ENCODE measurements at places on chromosomes 16 and 17. TPM values are rescaled to one million over a fixed set of nuclear protein-coding genes. Genes with fewer than 3 reads are reported as not detected.

DNA sequence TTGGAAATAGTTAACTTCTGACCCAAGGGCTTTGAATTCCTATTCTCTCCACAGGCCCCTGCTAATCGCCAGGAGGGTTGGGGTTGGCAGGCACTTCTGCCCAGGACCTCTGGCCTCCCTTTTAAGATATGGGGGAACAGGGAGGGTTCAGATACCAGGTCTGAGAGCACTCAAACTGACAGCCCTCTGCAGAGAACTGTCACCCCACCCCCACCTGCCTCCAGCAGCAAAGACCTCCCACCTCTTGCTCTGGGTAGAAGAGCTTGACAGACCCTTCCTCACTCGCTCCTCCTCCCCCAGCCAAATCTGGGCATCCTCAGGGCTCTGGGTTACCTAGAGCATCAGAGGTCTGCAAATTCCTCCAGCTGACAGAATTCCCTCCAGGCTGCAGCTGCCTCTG is 11.6 kb downstream of the CDH3 start:
- DNase-seq, result no peak
- no peak overlapping the region for H3K27ac ChIP-seq
- H3K4me3 ChIP-seq, result no peak overlapping the region

- H3K27me3 ChIP-seq, result peaks cover 17% of the 10 kb centered on the region
- no peak overlapping the region for H3K27ac ChIP-seq
- H3K4me1 ChIP-seq, result no peaks in the 10 kb centered on the region
- H3K4me3 ChIP-seq, result no peak overlapping the region
These were observed 13.2 kb upstream of the CLUH start for GRCh38 chr17:2724784-2725164.

DNA sequence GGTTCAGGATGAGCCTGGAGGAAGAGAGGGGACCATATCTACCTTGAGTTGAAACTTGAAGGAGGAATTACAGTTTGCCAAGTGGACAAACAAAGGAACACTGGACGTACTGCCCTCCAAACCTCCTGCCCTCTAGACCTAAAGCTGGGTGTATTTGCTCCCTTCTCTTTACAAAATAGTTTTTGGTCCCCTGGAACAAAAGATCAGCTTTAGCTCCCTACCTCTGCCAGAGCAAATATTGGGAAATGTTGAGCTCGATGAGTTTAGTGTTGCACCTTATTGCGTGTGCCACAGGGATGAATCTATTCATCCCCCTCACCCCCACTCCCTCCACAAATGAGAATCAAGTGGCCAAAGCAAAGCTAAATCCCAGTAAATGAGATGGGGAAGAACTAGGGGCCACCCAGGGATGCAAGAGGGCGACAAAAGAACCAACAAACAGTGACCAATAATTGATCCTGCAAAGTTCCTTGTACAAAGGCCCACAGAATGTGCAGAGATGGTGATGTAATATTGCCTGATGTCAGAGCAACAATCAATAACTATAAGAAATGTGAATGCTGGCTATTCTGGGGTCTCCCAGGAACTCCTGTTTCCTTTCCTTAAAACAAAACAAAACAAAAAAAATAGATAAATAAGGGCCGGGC is 17.2 kb upstream of the TAT start:
- no peaks in the 10 kb centered on the region for H3K27me3 ChIP-seq
- H3K36me3 ChIP-seq, result no peaks in the 10 kb centered on the region
- no peak for DNase-seq
- no peak overlapping the region for H3K4me3 ChIP-seq
- no peaks in the 10 kb centered on the region for H3K4me1 ChIP-seq

DNA sequence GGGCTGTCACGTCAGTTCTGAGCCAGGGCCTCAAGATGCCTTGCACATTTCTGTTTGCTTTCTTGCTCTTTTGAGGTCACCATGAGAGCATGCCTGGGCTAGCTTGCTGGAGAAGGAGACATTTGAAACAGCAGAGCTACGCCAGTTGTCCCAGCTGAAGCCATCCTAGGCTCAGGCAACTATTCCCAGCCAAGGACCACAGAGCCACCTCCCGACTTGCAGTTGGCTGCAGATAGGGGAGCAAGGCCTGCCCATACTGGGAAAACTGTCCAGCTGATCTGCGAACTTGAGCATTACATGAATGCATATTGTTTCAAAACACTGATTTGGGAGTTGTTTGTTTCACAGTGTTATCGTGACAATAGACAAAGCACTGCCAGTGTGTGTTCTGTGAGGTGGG is 340.8 kb downstream of the XYLT1 start:
- H3K27ac ChIP-seq, result no peak overlapping the region
- H3K36me3 ChIP-seq, result no peaks in the 10 kb centered on the region
- no peaks in the 10 kb centered on the region for H3K4me1 ChIP-seq
- H3K4me3 ChIP-seq, result no peak overlapping the region
- DNase-seq, result no peak
- H3K27me3 ChIP-seq, result no peaks in the 10 kb centered on the region

DNA sequence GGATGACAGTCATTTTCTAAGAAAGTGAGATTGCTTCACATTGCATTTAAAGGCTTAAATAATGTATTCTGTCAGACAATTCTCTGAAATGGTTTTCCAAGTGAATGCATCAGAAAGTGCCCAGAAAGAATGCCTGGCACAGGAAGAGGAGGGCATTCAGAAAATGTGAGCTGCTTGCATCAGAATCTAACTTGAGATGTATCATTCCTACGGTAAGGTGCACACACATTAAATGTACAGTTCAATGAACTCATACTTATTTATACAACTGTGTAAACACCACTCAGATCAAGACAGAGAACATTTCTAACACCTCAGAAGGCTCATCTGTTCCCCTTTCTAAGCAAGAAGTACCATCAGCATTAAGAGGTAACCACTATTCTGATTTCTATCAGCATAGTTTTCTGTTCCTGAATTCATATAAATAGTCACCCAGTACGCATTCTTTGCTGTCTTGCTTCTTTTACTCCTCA is 638.0 kb downstream of the MAF start:
- H3K27ac ChIP-seq, result no peak overlapping the region
- H3K4me1 ChIP-seq, result no peaks in the 10 kb centered on the region
- H3K27me3 ChIP-seq, result no peaks in the 10 kb centered on the region
- DNase-seq, result no peak

GRCh38 chr17:49984776-49985175 is 10.2 kb downstream of the DLX3 start:
- H3K36me3 ChIP-seq, result no peaks in the 10 kb centered on the region
- no peak overlapping the region for H3K4me3 ChIP-seq
- H3K4me1 ChIP-seq, result no peaks in the 10 kb centered on the region
- DNase-seq, result no peak
- no peak overlapping the region for H3K27ac ChIP-seq
- peaks cover 10% of the 10 kb centered on the region for H3K27me3 ChIP-seq

DNA sequence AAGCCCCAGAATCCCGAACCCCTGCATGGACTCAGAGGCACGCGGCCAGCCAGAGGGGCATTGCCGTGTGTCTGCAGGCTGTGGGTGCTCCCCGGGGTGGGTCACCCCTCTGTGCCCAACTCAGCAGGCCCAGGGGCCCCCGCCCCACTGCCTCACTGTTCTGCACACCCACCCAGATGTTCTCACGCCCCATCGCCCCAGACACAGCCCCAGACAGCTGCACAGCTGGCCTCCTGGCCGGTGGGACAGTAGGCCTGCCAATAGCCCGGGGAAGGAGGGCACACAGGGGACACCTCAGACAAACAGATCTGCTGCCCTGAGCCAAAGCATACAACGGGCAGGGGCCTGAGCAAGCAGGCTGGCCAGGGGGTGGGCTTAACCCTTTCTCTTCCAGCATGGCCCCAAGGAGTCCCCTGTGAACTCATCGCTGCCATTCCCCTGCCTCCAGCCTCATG is 27.6 kb upstream of the NXPH3 start:
- H3K4me3 ChIP-seq, result no peak overlapping the region
- H3K27ac ChIP-seq, result no peak overlapping the region
- no peaks in the 10 kb centered on the region for H3K36me3 ChIP-seq
- H3K27me3 ChIP-seq, result peaks cover 3% of the 10 kb centered on the region
- H3K4me1 ChIP-seq, result no peaks in the 10 kb centered on the region

- no peak overlapping the region for H3K27ac ChIP-seq
- peaks cover 27% of the 10 kb centered on the region for H3K4me1 ChIP-seq
- peak overlapping the region; percentile 68 for H3K4me3 ChIP-seq
- DNase-seq, result peak; percentile 43
These were observed 1.6 kb downstream of the UBE2Z start for GRCh38 chr17:48909783-48910182.

DNA sequence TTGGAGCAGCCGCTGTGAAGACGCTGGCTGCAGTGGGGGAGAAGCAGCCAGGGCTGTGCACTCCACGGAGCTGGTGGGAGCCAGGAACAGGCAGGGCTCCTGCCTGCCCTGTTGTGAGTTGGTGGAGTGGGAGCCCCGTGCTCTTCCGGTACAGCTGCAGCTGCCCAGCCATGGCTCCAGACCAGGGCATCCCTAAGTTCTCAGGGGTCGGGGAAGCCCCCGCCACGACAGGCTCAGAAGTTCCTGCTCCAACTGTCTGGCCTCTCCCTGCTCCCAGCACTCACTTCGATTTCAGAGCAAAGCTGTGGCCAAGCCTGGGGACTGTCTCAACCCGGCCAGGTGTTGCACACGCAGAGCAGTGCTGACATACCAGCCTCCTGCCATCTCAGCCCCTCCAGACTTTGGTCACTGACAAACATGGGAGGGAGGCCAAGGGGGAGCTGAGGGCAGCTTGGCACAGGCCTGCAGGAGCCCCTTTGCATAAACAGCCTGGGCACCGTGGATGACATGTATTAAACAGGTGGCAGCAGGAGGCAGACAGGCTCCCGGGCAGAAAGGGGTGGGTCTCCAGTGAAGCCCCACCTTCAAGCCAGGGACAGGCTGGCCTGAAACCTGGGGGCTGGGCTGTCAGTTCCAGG is 13.9 kb upstream of the KDM8 start:
- H3K27ac ChIP-seq, result no peak overlapping the region
- no peaks in the 10 kb centered on the region for H3K4me1 ChIP-seq
- peaks cover 4% of the 10 kb centered on the region for H3K27me3 ChIP-seq
- H3K4me3 ChIP-seq, result no peak overlapping the region
- H3K36me3 ChIP-seq, result no peaks in the 10 kb centered on the region

DNA sequence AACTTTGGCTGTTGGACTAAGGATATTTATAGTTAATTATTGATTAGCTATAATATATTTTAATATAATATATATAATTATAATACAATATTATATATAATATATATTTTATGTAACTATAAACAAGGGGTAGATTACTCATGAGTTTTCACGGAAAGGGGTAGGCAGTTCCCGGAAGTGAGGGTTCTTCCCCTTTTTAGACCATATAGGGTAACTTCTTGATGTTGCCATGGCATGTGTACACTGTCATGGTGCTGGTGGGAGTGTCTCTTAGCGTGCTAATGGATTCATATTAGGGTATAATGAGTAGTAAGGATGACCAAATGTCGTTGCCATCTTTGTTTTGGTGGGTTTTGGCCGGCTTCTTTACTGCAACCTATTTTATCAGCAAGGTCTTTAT is 315.6 kb downstream of the WWOX start:
- no peak overlapping the region for H3K4me3 ChIP-seq
- H3K4me1 ChIP-seq, result no peaks in the 10 kb centered on the region
- H3K27me3 ChIP-seq, result no peaks in the 10 kb centered on the region
- no peak overlapping the region for H3K27ac ChIP-seq
- no peak for DNase-seq

COPZ2 gene
- 16.3 TPM for total RNA-seq

HEATR9 gene
- total RNA-seq, result not detected

HBM gene
- not detected for total RNA-seq

CTF1 gene
- 1.5 TPM for total RNA-seq

DNAH9 gene
- total RNA-seq, result not detected
